ENCODE measurements at places on chromosomes 13 and 19.
A peak's percentile ranks its signal among the peaks of the same experiment; 100 is the strongest.

DNA sequence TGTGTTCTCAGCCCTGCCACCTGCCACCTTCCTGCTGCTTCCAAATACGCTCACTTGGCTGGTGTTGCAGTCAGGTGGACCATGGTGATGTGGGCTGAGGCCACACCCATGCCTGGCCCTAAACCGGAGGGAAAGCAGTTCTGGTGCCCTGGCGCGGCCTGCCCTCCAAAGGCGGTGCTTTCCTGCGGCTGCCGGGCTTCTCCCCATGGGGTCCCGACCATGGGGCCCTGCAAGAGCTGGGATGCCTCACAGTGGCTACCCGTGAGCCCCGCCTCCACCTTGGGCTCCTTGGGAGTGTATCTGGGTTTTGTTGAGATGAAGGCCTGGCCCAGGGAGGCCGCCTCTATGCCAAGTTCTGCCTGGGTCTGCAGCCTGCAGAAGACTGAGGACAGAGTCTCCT lies 73.7 kb downstream of the ERICH6B start:
- no peak for DNase-seq

GRCh38 chr19:17340302-17340870 lies 3.0 kb downstream of the GTPBP3 start:
- no peak for DNase-seq

GRCh38 chr13:111168107-111168506 lies 53.0 kb downstream of the ARHGEF7 start:
- no peak for DNase-seq

- DNase-seq: no peak
Measured at GRCh38 chr19:10368101-10368803, 12.1 kb downstream of the TYK2 start.

GRCh38 chr13:112688560-112689302 lies 1.1 kb upstream of the ATP11A start:
- peak; percentile 49 for DNase-seq

- DNase-seq: no peak
Measured at GRCh38 chr13:114039471-114040141, 65.7 kb upstream of the C13orf46 start.

GRCh38 chr19:11563532-11563931 lies 4.5 kb upstream of the ELOF1 start:
- no peak for DNase-seq

DNA sequence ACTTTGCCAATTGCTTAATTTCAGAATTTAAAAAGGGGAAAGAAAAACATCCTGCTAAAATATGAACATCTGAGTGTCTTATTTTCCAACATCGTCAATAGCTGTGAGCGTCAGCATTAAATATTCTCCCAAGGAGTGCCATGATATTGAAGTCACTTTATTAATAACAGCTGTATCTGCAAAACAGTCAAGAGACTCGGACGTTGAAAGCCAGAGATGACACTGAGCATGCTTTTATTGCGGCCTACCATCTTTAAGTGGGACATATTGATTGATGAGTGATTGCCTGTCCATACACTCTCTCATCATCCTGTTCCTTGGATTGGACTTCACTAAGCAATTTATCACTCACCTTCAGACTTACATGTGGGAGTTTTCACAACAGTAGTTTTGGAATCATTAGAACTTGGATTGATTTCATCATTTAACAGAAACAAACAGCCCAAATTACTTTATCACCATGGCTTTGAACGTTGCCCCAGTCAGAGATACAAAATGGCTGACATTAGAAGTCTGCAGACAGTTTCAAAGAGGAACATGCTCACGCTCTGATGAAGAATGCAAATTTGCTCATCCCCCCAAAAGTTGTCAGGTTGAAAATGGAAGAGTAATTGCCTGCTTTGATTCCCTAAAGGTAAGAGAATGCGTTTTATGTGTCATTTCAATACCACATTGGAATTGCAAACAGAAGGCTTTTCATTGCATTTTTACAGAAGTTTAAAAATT lies 53.8 kb downstream of the MBNL2 start:
- no peak for DNase-seq

DNA sequence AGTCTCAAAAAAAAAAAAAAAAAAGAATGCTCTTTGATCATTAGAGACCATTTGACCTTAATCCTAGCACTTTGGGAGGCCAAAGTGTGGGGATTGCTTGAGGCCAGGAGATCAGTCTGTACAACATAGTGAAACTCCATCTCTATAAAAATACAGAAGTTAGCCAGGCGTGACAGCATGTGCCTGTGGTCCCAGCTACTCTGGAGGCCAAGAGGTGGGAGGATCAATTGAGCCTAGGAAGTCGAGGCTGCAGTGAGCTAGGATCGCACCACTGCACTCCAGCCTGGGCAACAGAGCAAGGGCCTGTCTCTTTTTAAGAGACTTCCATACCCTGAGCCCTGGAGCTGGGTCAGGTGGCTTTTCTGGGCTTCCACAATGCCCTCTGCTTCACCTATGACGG lies 11.5 kb upstream of the COLGALT1 start:
- DNase-seq: no peak

DNA sequence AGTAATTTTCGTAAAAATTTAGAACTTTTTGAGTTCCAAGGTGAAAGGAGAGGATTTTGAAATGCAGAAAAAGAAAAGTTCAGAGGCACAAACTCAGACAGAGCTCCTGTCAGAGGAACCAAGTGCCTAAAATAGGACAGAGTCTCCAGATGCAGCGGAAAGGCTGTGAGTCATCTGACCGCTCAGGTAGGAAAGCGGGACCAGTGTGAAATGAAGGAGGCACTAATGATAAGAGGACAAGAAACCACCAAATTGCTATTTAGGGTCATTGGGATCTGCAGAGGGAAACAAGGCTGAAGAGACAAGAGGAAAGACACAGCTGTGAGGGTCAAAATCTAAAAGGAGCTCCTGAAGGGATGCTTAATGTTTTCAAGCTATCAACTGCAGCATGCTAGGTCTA lies 34.9 kb downstream of the IRS2 start:
- no peak for DNase-seq

GRCh38 chr13:95641291-95642027 lies 3.0 kb downstream of the DZIP1 start:
- DNase-seq: no peak

GRCh38 chr13:30463787-30464495 lies 1.8 kb downstream of the HMGB1 start:
- DNase-seq: peak; percentile 73

- no peak for DNase-seq
Measured at GRCh38 chr19:19602713-19603324, 15.7 kb downstream of the PBX4 start.

- no peak for DNase-seq
Measured at GRCh38 chr13:53198736-53199135, 170.1 kb downstream of the OLFM4 start.

- no peak for DNase-seq
Measured at GRCh38 chr13:46489586-46490023, 63.4 kb upstream of the LRCH1 start.

DNA sequence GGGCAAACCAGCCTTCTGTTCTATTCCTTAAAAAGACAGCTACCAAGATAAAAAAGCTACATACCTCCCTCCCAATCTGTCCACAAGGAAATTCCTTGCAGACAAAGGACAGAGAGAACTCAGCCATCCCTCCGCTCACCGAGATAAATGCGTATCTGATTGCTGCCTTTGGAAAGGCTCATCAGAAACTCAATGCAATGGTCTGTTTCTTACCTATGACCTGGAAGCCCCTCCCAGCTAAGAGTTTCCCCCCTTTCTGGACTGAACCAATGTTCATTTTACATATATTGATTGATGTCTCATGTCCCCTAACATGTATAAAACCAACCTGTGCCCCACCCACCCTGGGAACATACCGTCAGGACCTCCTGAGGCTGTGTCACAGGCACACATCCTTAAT lies 11.6 kb downstream of the BTBD2 start:
- no peak for DNase-seq

GRCh38 chr13:95221971-95222732 lies 79.1 kb downstream of the ABCC4 start:
- DNase-seq: no peak

DNA sequence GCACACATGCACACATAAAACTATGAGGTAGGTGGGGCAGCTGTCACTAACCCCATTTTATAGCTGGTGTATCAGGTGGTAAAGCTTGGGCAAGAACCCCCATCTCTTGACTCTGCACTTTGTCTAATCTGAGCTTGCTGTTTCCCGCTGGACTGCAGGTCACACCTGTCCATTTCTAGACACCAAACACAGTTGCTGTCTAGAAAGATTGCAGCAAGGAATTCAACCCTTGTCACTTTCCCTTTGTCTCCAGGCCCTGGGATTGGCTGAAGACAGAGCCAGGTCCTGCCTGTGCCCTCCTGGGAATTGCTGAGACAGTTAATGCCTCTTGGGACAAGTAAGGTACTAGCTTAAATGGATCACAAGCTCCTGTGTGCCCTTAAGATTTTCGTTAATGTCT lies 83.8 kb downstream of the RNASEH2B start:
- DNase-seq: no peak

DNA sequence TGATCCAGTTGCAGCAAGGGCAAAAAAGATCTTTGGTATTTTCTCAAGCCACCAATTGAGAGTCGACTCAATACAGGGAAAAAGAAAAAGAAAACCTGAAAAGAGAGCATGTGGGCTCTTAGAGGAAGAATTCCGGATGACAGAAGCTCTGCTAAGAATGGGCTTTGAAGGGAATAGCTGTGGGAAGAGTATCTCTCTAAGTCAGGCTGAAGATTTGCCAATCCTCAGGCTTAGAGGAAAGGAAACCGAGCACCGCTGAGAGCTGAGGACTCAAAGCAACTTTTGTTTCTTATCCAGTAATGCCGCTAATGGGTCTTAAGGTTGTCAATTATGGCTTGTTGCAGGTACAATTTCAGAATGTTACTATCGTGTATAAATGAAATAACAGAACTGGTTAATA lies 166.4 kb downstream of the EFNB2 start:
- no peak for DNase-seq

- DNase-seq: no peak
Measured at GRCh38 chr13:114309806-114310410, 4.4 kb upstream of the CHAMP1 start.

DNA sequence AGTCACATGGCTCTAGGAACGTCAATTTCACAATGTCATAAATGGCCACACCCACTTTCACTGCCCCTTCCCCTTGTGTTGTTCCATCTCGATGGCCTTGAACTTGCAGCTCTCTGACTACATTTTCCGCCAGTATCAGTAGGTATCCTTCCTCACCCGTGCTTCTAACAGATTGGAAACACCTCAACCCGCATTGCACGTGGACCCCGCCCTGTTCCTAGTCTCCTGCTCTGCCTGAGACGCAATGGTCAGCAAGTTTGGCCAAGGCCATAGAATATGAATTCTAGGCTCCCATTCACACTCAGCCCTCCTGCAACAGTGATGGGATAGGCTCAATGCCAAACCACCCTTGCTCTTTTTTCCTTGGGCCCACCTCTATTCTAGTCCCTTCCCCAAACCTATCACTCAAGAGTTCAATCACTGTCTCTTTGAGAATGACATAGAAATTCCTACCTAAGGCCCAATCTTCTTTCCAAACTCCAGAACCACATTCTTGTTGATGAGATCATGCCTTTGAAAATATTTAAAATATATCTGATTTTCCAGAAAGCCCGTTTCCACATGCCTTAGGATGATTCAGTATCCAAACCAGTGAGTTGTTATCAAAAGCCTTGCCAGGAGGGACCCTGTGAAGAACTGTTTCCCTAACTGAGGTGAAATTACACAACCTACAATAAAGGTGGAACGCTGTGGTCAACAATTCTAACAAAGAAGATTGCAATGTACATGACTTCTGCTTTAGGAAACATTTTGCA lies 334.6 kb downstream of the MYO16 start:
- no peak for DNase-seq

DNA sequence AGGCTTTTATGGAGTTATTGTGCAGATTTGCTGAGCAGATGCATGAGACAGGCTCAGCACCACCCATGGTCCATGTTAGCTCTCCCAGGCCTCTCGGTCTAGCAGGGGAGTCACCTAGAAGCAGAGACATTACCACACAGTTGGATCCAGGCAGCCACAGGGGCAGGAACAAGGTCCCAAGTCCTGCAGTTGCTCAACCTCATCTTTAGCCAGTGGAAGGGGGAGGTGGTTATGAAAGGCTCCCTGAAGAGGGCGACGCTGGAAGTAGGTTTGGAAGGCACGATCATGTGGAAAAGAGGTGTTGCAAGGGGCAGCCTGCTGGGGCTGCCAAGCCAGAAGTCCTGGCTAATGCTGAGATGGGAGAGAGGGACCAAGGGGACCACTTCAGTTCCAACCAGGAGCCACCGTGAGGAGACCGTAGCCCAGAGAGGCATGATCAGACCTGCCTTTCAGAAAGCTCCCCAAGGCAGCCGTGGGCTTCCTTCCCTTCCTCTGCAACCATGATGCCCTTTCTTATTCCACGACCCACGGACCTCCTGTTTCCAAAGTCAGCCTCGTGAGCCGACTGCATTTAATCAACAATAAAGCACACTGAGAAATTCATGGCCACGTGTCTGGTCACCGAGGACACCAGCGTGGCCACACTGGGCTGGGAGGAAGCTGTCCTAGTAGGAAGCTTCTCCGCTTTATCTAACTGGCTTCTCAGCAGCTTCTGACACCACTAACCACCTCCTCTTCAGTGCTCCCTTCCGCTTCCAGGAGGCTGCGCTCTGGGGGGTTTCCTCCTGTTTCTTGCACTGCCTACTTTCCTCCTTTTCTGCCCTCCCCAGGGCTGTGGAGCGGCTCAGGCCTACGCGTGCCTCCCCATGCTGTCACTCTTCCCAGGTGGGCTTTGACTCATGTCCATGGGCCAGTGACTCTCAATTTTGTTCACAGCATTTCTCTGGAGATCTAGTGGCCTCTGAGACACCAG lies 2.6 kb downstream of the AP1M1 start:
- DNase-seq: no peak

- no peak for DNase-seq
Measured at GRCh38 chr13:77715233-77715891, 17.9 kb downstream of the SLAIN1 start.

GRCh38 chr13:64993514-64994164 lies 2236.5 kb downstream of the PCDH9 start:
- DNase-seq: no peak

GRCh38 chr19:46435009-46435408 lies 6.3 kb upstream of the PNMA8C start:
- no peak for DNase-seq

DNA sequence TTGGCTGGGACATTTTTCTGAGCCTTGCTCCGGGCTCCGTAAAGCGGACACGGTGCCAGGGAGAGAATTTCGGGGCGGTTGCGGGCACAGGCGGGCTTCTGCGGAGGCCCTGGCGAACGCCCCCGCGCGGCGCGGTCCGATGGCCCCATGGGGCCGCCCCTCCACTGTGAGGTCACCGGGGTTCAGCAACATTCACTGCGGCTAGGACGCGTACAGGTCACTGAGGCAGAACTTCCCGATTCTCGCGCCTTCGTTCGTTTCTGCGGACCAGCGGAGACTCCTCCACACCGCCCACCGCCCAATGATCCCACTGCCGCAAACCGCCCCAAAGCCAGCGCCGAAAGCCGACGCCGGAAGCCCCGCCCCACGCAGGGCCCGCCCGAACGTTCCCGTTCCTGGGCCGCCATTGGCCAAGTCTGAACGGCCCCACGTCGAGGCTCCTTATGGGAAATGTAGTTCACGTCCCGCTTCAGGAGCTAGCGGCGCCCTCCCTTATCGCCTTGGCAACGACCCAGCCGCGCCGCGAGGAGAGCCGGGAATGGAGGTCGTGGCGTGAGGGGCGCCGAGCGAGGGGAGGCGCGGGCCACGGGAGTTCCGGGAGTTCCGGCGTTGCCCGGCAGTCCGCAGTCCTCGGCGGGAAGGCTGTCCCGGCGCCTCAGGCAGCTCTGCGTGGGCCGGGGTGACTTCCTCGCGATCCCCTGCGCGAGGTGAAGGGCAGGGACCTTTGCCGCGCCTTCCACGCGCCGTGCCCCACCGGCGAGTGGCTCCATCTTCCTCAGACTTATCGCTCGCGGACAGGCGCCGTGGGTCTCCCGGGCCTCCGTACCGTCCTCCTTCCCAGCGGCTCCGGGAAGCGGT lies at the start of gene ZNF584:
TSS of gene ZNF584 (plus strand) at position 498 of the 858 bp plus-strand sequence. CDS start 499 bp downstream, outside the sequence.
- DNase-seq: peak; percentile 94
